ENCODE measurements at places on chromosomes 6 and 20.

- DNase-seq: no peak
Measured at GRCh38 chr20:42530855-42531448, 658.8 kb downstream of the PTPRT start.

GRCh38 chr6:51147756-51148155 is 329.1 kb downstream of the TFAP2B start:
- DNase-seq: no peak

DNA sequence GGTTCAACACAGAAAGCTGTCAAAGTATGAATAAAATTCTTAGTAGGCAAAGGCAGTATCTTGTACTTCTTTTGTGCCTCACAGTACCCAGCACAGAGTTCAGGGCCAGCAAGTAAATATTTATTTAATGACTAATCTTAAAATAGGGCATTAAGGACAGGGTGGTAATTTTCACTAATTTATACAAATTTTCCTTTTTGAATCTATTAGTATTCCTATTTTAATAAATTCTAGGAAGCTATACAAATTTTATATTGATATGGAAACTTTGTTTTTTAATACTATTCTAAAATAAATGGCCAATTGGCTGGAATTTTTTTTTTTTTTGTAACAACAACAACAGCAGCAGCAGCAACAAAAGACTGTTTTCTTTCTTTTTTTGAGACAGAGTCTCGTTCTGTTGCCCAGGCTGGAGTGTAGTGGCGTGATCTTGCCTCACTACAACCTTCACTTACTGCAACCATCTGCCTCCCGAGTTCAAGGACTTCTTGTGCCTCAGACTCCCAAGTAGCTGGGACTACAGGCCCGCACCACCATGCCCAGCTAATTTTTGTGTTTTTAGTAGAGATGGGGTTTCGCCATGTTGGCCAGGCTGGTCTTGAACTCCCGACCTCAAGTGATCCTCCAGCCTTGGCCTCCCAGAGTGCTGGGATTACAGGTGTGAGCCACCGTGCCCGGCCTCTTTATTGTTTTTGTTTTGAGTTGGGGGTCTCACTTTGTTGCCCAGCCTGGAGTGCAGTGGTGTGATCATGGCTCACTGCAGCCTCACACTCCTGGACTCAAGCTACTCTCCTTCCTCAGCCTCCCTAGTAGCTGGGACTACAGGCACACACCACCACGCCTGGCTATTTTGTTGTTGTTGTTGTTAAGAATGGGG is 85.2 kb downstream of the FKBP5 start:
- DNase-seq: no peak

GRCh38 chr6:143058987-143059386 is 1.7 kb upstream of the AIG1 start:
- DNase-seq: no peak

GRCh38 chr20:53652090-53652858 is 58.6 kb upstream of the ZNF217 start:
- DNase-seq: no peak

DNA sequence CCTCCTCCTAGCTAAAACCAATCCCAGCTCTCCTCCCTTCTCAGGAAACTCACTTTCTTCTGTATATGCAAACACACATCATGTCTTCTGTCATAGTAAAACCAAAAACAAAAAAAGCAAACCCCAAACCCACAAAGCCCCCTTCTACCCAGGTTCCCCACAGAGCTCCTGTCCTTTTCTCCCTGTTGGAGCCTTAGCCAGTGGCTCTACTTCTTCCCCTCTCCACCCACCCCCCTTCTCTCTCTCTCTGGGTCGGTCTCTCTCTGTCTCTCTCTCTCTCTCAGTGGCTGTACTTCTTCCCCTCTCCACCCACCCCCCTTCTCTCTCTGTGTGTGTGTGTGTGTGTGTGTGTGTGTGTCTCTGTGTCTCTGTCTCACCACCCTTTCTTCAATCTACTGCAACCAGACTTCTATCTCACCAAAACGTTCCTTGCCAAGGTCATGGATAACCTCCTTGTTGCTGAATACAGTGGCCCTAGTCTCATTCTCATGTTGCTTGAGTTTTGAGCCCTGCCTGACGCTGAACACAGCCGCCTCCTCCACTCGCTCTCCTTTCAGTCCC is 8.7 kb upstream of the OSER1 start:
- no peak for DNase-seq

GRCh38 chr6:155738602-155739105 is 283.0 kb upstream of the NOX3 start:
- no peak for DNase-seq

DNA sequence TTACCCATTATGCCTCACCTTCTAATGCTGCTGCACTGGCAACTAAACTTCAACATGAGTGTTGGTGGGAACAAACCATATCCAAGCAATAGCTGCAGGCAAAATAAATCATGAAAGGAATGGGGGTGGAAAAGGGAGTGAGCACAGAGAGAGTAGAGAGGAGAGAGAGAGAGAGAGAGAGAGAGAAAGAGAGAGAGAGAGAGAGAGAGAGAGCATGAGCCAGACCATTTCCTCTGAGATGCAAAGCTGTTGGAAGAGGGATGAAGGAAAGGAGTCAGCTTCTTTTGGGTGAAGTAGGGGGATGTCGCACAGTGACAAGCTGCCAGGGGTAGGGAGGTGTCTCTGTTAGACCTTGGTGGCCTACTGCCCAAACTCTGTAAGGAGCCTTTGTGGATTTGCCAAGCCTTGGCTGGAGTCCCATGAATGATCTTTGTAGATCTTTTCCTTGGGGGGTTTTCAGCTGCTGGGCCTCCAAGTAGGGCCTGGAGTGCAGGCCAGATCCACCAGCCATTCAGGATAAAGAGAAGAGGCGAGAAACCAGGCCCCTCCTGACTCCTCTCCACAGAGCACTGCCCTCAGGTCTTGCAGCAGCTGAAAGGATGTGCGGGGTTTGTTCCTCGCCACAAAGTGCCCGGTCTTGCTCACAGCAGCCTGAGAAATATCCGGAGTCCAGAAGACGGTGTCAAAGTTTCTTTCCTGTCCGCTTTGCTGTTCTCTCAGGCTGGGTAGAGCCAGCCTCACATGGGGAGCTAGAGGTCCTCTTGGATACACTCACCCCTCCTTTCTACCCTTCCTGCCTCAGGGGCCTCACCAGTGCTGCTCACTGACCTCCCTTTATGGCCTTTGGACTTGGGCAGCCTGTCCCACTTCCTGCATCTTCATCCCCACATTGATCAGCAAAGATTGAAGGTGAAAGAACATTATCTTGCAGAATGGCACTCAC is 17.8 kb downstream of the BTBD3 start:
- DNase-seq: no peak

- no peak for DNase-seq
Measured at GRCh38 chr6:147142684-147143245, 61.5 kb upstream of the STXBP5 start.

GRCh38 chr20:9577397-9577796 is 63.0 kb downstream of the LAMP5 start:
- DNase-seq: no peak

- no peak for DNase-seq
Measured at GRCh38 chr20:45975686-45976085, 3.7 kb upstream of the ZNF335 start.

DNA sequence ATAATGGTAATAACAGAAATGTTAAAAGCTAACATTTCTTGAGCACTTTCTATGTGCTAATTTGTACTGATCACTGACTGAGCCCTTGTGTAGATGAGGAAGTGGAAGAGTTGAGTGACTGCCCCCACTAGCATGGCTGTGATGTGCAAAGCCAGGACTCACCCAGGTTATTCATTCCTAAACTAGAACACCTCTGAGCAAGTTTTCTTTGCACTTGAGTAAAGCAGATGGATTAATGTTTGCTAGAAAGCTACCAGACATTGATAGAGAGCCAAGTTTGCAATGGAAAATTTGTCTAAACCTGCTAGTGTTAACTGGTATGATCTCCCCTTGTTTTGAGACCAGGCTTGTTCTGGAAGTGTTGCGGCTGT is 467.4 kb upstream of the PLCB4 start:
- DNase-seq: no peak

GRCh38 chr6:5899216-5900045 is 107.3 kb downstream of the NRN1 start:
- no peak for DNase-seq

- DNase-seq: no peak
Measured at GRCh38 chr6:33183071-33183683, 9.1 kb downstream of the COL11A2 start.

- no peak for DNase-seq
Measured at GRCh38 chr6:150999107-150999506, 133.6 kb downstream of the MTHFD1L start.

DNA sequence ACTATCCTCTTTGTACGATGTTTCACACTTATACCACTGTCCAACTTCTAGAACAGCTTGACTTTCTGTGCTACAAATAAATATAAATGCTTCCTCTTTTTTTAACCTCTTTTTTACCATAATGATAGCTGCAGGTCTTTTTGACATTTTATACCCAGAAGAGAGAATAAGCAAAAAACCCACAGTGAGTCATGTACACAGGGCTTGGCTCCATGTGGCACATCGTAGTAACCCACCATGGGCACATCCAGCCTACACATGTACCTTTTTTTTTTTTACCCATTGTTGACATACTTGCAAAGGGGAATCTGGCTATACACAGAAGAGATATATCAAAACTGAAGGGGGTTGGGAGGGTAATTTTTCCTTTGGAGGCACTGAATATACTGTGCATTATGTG is 59.5 kb upstream of the RSPO3 start:
- no peak for DNase-seq

DNA sequence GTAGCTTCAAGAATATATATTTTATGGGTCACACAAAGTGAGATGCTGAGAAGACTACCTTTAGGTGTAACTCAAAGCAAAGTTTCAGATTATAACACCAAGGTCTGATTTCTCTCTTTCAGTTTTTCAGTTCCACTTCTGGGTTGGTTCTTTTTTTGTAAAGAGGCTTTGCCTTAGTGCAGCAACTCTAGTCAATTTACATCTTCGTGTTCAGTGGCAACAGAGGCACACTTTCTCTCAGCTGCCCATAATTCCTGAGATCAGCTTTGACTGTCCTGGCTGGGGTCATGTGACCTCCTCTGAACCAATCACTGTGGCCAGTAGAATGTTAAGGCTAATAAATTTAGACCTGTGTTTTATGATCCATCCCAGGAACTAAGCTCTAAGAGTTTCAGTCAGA is 120.2 kb downstream of the TINAG start:
- no peak for DNase-seq

DNA sequence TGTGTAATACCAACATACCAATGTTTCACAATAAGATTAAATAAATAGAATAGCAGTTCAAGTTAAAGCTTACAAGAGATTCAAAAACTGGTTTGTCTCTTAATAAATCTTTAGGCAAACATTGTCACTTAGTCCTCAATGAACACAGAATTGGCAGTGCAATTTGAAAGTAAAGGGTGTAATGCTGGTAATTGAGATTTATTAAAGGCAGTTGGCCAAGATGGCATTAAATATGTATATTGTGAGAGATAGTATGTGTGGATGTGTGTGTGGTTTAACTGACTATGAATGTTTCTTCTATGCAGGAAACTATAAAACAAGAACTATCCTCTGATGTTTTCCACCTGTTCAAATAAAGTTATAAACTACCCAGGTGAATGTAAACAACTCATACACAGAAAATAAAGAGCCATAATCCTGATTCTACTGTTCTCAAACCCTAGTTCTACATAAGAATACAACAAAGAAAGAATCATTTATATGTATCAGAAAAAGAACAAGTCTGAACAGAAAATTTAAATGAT is 267.9 kb upstream of the PTCHD4 start:
- no peak for DNase-seq

- DNase-seq: no peak
Measured at GRCh38 chr6:31005249-31006020, 4.8 kb upstream of the MUC22 start.

DNA sequence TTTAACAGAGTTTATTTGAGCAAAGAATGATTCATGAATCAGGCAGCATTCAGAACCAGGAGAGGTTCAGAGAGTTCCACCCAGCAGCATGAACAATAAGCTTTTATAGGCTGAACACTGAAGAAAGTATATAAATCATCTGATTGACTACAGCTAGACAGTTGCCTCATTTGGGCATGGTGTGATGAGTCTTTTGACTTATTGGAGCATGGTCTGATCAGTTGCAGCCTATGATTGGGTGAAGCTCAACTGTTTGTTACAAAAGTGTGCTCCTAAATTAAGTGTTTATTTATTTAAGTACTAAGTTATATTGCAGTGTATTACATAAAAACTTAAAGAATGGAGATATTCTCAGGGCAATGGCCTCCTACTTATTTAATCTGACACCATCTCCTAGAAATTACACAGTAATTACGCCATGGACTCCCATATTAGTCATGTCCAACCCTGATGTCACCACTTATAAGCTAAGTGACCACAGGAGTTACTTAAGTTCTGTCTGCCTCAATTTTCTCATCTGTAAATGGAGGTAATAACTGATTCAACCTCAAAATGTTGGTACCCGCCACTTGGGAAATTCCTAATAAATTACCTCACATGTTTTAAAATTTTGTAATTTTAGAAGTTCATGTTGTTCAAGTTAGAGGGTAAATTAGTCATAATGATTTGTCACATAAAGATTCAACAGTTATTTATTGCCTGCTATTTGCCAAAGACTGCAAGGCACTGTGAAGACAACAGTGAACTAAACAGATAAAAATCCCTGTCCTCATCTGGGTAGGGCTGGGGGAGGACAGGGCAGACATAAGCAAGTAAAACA is 15.2 kb upstream of the ROS1 start:
- no peak for DNase-seq

DNA sequence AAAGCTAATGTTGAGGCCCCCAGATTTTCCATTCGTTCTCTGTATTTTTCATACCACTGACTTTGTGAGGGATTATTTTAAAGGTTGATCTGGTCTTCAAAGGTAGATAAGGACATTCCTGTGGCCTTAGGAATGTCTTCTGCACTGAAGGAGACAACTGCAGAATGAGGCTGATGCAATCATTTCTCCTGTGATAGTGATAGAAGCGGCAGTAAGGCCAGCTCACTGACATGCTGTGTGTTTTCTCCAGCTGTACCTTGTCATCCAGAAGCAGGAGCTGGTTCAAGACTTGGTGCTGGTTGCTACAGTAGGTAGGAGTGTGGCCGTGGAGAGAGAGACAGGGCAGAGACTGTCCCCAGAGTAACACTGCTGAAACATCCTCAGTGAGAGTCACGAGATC is 53.8 kb downstream of the DCBLD1 start:
- no peak for DNase-seq

DNA sequence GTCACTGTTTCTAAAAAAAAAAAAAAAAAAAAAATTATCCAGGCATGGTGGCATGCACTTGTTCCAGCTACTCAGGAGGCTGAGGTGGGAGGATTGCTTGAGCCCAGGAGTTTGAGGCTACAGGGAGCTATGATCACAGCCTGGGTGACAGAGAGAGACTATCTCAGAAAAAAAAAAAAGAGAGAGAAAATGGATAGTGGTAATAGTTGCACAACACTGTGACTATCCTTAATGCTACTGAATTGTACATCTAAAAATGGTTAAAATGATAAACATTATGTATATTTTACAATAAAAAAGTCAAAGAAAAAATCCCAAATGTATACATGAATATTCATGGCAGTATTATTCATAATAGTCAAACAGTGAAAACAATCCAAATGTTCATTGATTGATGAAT is 23.0 kb downstream of the FERMT1 start:
- DNase-seq: no peak

- no peak for DNase-seq
Measured at GRCh38 chr6:88722686-88723085, 240.7 kb downstream of the RNGTT start.

Data from BE2C (cell line).